Jurkat, Clone E6-1 (cell line): ENCODE measurements at places on chromosomes 3 and 15.

DNA sequence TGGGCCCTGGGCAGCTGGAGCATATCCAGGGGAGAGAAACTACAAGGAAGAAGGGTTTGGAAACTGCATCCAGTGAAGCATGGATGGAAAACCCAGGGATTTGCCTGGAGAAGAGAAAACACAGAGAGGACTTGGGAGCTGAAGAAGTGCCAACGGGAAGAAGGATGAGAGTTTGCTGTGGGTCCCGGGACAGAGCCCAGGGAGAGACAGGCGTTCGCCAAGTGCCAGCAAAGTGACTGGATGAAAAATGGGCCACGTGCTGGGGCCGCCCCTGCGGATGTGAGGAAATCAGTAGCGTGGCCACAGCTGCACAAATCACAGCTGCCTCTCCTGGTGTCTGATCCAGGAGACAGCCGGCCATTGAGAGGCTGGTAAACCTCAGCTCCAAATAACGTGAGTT is 70.4 kb downstream of the HES1 start:
- DNase-seq = no peak

DNA sequence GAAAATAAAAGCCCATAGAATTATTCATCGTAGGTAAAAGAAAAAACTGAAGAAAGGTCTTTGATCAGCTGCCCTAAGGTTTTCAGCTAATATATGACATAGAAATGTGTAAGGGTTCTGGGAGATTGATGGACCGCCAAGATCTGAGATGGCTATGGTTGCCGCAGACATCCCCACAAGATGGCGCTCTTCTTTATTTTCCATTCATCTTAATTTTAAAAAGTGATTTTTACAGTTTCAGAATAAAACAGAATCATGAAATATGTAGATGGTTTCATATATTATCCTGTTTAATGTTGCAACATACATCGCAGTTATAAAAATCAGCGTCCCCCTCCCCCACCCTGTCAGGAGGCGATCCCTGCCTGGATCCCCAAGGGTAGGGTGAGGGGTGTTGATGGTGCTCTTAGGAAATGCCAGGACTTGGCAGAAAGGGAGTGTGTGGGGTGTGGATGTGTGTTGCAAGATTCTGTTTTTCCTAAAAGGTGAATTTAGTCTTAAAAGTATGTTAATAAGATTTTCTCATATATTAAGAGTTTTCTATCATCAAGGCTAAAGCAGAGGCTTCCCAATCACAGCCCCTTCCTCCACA is 68.8 kb downstream of the ANXA2 start:
- DNase-seq = peak; percentile 7

DNA sequence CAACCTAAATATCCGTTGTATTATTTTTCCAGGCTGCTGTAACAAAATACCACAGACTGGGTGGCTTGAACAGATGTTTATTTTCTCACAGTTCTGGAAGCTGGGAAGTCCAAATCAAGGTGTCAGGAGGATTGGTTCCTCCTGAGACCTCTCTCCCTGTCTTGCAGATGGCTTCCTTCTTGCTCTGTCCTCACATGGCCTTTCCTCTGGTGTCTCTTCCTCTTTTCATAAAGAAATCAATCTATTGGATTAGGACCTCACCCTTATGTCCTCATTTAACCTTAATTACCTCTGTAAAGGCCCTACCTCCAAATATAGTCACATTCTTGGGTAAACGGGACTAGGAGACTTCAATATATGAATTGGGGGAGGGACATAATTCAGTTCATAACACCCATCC is 89.2 kb upstream of the PLCL2 start:
- DNase-seq = no peak

DNA sequence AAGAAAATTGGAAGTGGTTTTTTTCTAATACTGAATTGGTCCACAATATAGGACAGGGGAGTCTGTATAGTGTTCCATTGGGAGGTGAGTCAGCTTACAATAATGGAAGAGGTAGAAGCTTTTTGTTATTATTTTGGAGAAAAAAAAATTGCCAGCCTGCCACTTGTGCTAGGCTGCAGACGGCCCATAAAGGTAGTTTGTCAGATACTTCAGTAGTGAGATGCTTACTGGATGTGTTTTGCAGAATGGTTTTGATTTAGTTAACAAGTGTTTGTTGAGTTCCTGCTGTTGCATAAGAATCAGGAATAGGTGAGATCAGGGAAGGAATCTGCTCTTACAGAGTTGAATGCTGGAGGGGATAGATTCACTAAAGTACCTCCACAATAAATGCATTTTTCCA is 1.0 kb downstream of the DTWD1 start:
- no peak for DNase-seq

- no peak for DNase-seq
Measured at GRCh38 chr15:40333922-40334492, 6.7 kb downstream of the CCDC9B start.

DNA sequence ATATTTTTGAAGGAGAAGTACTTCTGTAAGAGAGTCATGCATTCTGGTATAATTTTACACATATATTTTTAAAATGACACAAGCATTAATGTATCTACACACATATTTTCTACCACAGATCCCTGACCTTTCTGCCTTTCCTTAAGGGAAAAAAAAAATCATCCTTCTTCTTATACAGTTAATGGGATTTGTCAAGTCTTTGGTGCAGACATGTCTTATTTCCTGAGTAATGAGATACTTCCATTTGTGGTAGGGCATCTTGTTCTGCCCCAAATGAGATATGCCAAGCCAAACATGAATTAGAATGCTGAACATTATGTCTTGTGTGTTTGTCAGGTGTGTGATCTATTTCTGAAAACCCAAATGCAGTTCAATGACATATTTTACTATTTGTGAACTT is 329.9 kb downstream of the RBMS3 start:
- DNase-seq = no peak

DNA sequence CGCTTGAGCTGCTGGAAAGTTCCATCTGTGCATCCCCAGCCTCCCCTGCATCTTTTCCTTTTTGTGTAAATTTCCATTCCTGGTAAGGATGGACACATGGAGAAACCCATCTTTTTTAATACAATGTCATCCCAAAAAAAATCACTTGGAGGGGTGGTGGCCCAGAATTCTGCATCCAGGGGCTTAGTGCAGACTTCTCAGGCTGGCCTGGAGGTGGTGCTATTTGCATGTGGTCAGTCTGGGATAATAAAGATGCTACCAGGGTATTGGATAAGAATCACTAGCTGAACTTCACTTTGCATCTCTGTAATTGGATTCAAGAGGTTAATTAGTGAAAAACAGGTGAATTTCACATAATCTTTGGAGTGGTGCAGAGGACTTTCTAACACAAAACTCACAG is 1.8 kb upstream of the ZSCAN2 start:
- peak; percentile 44 for DNase-seq

- DNase-seq = no peak
Measured at GRCh38 chr3:19744047-19744446, 190.0 kb downstream of the EFHB start.

DNA sequence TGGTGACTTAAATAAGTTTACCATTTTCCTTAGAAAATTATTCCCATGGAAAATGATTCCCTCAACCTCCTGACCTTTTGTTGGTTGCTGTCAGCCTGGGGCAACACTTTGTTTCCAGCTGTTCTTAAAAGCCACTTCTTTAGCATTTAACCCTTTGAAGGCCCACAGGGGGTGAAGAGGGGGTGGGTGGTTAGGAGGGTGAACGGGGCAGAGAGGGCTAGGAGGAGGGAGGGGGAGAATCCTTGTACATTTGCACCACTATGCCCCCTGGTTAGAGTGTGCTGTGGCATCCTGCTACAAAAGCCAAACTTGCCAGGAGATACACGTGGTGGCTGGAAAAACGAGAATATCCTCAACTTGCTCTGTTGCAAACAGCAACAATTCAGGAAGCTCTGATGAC is 273.2 kb upstream of the RGMA start:
- no peak for DNase-seq

DNA sequence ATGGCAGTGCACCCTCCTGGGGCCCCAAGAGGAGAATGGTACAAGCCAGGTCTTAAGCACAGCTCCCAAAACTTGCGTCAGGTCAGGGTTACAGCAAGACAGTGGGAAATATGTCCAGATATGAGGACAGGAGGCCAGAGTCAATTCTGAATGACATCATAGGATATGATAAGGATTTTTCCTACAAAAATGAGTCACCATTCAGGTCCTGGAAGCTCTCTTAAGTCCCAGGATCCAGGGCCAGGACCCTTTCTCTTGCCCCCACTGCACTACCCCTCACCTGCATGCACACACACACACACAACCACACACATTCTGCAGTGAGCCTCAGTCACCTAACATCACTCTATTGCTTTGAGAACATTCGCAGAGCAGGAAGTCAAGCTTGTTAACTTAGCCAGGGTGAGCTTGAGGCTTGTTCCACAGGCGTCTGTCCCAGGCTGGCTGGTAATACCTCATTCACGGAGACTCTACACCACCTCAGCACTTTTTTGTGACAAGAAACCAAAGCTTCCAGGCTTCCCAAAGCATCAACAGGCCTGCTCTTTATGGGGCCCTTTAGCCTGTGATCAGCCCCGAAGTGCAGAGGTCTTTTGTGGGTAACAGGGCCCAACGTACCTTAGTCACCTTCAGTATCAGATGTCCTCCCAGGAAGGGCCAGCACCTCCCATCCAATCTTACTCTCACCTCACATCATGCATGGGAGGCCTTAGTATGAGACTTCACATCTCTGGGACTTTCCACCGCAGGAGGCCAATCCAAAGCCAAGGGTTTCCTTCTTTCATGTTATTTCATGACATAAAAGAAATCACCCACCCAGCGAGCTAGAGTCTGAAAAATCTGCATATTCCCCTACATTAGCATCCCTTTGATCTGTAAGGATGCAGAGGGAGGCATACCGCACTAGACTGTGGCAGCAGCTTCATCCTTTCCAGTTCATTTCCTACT is 74.0 kb upstream of the LIPC start:
- DNase-seq = peak; percentile 90

DNA sequence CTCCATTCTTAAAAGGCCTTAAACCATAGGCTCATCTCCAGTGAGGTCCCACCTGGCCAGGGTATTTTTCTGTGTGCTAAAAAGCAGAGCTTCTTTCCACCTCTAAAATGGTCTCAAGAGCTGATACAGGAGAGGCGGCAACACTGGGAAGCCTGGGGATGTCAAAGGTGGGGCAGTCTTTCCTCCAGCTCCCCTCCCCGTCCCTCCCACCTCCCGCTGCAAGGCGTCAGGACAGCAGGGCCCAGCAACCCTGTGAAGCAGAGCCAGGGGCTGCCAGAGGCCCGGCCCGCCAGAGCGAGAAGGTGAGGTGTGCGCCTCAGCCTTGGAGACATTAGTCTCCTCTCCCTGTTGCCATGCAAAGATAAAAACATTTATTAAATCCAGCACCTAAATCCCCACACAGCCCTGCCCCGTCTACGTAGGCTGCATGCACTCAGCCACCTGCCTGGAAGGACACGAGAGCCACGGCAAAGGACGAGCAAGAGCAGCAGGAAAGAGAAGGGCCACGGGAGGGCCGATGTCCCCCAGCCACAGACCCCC is 75.6 kb downstream of the FAM174B start:
- no peak for DNase-seq

GRCh38 chr3:30227571-30228301 is 378.7 kb upstream of the TGFBR2 start:
- no peak for DNase-seq

- peak; percentile 72 for DNase-seq
Measured at GRCh38 chr15:40593165-40593564, 884 bp upstream of the KNL1 start.

GRCh38 chr3:154979331-154979730 is 100.8 kb upstream of the MME start:
- no peak for DNase-seq
